NCI-H774 (cell line): ENCODE measurements at places on chromosomes 2 and 18.

- DNase-seq, result no peak
These were observed 1237.6 kb upstream of the LRRTM1 start for GRCh38 chr2:81542119-81542518.

- DNase-seq, result no peak
These were observed 42.4 kb upstream of the KDM3A start for GRCh38 chr2:86398500-86399474.

GRCh38 chr2:240960309-240960970 is 38.0 kb upstream of the SNED1 start:
- DNase-seq, result no peak

- no peak for DNase-seq
These were observed 480.0 kb upstream of the SYT4 start for GRCh38 chr18:43757273-43757672.

DNA sequence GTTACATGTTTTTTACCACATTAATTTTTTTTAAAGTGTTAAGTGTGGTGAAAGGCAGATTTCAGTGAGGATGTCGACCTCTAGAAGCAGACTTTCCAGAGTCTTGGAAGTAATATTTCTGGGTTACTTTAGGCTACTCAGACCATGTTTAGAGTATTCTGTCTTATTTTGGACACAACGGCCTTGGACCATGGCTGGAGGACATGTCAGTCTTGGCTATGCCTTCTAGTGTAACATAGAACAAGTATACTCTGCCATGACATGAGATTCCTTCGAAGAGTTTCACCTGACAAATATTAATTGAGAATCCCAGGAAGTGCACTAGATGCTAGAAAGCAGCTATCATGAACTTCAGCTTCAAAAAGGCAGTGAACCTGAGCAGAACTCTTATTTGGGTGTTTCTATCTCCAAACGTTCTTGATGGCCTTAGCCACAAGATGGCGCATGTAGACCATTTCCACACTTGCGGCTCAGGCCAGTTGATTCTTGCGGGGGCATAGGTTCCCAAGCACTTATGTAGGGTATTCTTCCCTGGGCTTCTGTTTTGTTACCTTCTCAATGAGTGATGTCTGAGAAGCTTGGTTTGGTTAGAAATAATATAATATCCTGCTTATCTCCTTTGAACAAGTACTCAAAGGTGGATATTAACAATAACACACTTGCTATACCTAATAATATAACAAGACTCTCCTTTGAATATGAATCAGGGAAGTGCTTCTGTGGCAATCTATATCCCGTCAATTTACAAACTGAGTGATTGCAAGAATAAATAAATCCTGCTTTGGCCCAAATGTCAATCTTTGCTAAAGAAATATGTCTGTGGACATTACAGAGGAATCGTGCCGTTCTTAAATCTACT is 62.0 kb downstream of the CACNB4 start:
- peak; percentile 60 for DNase-seq

- no peak for DNase-seq
These were observed 988.8 kb downstream of the LRP1B start for GRCh38 chr2:141142025-141142424.

GRCh38 chr18:62637403-62637802 is 77.9 kb upstream of the PHLPP1 start:
- DNase-seq, result no peak

DNA sequence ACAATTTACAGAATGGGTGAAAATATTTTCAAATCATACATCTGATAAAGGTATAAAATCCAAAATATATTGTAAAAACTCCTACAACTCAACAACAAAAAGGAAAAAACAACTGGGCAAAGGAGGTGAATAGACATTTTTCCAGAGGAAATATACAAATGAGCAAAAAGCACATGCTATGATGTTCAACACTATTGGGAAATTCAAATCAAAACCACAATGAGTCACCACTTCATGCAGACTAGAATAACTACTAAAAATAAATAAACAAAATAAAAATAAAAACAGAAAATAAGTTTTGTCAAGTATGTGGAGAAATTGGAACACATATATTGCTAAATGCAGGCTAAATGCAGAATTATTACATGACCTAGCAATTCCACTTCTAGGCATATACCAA is 120.9 kb downstream of the FSIP2 start:
- DNase-seq, result no peak

GRCh38 chr2:108571286-108571685 is 37.0 kb downstream of the LIMS1 start:
- DNase-seq, result no peak

- no peak for DNase-seq
These were observed 121.1 kb upstream of the ACAA2 start for GRCh38 chr18:49934457-49934856.

DNA sequence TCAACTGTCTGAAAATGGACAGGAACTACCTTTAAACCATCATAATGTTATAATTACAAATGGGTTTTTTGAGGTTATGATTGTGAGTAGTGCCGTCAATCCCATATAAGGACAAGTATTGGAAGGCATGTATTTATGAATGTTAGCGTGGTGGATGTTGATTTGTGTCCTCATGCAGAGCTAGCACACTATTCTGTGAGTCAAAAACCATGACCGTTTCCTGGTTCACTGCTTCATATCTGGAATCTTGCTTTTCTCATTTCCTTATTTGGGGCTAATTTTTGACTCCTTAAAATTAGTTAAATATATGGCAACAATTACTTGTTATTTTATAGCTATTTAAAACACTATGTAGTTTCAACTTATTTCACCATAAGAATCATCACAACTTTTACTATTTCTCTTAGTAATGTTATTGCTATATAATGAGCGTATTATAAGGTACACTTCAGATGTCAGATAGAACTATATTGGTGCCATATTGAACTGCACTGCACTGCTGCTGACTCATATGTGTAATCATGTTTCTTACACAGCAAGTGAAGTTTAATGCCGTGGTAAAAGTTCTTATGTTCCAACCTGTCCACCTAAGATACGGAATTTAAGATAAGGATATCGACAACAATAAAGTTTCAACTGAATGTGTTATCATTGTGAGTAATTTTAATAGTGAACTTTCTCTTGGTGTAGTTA is 192.8 kb downstream of the PTGR3 start:
- DNase-seq, result no peak

- no peak for DNase-seq
These were observed 3.6 kb downstream of the EIF5B start for GRCh38 chr2:99340669-99341236.

GRCh38 chr2:162524192-162524591 is 180.3 kb downstream of the GCA start:
- DNase-seq, result no peak

DNA sequence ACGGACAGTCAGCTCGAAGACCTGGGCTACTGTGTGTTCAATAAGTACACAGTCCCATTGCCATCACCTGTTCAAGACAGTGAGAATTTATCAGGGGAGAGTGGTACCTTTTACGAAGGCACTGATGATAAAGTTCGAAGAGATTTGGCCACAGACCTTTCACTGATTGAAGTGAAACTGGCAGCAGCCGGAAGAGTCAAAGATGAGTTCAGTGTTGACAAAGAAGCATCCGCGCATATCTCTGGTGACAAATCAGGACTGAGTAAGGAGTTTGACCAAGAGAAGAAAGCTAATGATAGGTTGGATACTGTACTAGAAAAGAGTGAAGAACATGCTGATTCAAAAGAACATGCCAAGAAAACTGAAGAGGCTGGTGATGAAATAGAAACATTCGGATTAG is 76.9 kb upstream of the UNC80 start:
- DNase-seq, result no peak

- DNase-seq, result no peak
These were observed 321.1 kb upstream of the SALL3 start for GRCh38 chr18:78658531-78658930.

DNA sequence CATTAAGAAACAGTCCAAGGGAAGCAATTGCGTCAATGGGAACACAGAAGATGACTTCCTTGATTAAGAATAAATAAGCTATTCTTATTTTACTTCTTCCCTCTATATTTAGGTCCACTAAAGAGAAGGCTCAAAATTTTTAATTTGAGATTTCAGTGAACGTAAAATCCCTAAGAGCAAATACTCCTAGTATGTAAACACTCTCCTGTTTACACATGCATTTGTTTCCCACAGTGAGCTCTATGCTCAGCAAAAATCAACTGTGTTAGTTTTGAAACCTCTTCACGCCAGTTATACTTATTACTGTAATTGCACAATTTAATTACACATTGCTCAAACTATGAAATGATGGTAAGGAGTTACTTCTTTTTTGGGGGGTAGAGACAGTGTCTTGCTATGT is 8.8 kb downstream of the SLC39A6 start:
- DNase-seq, result no peak

- DNase-seq, result no peak
These were observed 9.6 kb upstream of the ZAP70 start for GRCh38 chr2:97703741-97704140.

- DNase-seq, result no peak
These were observed 107.8 kb downstream of the LYPD1 start for GRCh38 chr2:132562245-132562644.

DNA sequence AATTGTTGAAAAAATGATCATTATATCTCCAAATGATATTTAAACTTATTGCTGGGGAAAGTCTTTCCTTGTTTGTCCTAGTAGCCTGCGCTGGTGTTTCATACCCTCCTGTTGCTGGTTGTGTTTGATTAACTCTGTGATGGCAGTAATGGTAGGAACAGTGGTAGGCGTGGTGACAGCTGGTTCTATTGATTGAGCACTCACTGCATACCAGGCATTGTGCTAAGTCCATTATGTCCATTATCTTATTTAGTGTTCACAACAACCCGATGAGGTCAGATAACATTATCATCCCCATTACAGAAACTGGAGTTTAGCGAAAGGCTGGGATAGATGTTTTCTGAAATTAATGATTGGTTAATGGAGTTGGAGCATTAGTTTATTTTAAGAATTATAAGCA is 77.8 kb upstream of the STON1 start:
- DNase-seq, result peak; percentile 75

DNA sequence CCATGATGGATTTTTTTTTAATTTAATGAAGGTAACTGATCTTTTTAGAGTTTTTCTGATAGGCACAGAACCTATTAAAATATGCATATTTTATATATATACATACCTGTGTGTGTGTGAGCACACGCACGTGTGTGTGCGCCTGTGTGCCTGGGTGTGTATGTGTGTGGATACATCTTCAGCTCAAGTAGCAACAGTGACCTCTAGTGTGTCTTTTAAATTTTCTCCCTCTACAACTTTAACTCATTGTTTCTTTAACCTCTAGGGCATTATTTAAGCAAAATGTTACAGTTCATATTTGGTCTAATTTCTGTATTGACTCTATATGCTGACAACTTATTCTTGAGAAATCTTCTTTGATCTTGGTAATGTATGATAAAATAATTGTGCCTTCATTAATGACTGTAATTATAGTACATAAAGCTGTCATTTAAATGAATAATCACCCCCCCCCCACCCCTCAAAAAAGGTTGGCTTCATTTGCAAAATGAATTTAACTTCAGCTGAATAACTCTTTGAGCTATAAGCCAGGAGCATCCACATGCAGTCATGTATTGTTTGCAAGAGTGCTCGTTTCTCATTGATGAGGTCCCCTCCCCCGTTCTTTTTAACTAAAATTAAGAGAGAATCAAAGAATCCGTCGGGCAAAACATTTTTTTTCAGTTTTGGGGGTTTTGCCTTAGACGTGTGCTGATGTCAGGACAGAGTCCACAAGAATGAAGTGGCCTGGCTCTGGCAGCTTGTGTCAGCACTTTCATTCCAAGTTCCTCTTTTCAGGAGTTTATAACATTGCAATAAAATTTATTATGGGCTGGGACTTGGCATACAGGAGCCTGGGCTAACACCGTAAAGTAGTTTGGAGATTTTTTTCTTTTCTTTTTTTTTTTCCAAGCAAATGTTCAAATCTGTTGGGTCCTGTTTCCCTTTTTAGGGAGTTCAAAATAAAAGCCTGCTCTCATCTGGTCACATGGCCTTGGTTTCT is 80.0 kb downstream of the ETAA1 start:
- peak; percentile 24 for DNase-seq

DNA sequence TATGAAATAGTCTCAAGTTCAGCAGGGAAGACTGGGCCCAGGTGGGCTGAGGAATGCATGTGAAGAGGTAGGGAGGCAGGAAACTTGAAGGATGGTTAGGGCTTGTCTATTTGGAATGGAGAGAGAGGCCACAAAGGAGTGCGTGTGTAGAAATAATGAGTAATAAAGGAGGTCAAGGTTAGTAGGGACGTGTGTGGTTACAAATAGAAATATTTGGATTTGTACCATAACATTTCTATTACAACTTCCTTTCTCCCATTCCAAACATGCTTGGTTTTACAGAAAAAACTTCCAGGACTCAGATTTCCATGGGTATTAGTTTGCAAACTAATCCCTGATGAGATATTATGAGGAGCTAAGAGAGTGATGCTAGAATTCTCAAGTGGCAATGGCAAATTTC is 280.6 kb downstream of the NCKAP5 start:
- DNase-seq, result no peak

DNA sequence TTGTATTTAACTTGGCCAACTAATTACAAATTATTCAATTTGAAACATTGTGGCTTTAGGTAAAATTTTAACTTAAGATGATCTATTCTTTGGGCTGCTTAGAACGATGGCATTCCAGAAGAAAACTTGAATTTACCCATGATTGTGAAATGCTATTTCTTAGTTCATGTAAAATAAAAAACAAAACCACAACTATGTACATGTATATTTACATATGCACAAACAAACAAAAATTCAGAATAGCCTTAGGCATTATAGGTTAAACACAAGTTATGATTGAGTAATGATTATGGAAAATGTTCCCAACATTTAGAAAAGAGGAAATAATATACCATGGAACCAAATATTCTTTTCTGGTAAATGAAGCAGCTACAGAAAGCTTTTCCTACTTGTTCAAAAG is 3.5 kb upstream of the SMCHD1 start:
- no peak for DNase-seq

- DNase-seq, result no peak
These were observed 198.0 kb downstream of the CDH20 start for GRCh38 chr18:61531182-61531581.

GRCh38 chr2:58054264-58054663 is 7.7 kb downstream of the VRK2 start:
- no peak for DNase-seq

GRCh38 chr2:224551693-224552092 is 33.5 kb downstream of the CUL3 start:
- DNase-seq, result no peak

GRCh38 chr18:50819027-50819727 is 639 bp downstream of the MRO start:
- no peak for DNase-seq

DNA sequence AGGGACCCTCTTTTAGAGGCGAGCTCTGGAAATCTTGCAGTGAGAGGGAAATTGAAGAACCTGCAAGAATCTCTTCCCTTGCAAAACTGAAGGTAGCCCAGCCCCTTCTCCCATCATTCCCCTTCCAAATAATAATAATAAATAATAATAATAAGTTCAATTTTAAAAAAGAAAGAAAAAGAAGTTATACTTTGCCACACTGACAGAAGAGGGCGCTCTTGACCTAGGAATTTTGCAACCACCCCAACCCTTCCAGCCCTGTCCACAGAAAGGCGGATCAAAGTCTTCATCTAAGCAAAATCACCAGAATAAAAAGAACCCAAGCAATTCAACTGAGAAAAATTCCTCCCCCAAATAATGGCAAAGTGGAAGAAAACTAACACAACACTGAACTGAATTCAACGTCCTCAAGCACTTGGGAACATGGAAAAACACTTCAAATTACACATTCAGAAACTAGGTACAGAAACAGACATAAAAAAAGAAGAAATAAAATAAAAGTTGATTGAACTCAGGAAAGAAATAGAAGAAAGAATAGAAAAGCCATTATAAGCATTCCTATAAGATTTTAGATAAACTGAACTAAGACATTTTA is 98.9 kb upstream of the GLS start:
- peak; percentile 14 for DNase-seq
